ENCODE measurements at places on chromosomes 4 and X.

DNA sequence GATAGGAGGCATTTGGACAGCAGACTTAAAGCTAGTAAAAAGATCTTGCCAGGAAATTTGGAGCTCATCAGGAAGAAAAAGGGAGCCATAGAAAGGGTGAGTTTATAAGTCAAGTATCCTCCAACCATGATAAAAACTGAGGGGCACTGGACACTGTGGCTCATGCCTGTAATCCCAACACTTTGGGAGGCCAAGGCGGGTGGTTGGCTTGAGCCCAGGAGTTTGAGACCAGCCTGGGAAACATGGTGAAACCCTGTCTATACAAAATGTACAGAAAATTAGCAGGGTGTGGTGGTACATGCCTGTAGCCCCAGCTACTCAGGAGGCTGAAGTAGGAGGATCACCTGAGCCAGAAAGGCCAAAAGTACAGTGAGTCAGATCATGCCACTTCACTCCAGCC is 48.7 kb downstream of the ANTXR2 start:
- no peak for DNase-seq

DNA sequence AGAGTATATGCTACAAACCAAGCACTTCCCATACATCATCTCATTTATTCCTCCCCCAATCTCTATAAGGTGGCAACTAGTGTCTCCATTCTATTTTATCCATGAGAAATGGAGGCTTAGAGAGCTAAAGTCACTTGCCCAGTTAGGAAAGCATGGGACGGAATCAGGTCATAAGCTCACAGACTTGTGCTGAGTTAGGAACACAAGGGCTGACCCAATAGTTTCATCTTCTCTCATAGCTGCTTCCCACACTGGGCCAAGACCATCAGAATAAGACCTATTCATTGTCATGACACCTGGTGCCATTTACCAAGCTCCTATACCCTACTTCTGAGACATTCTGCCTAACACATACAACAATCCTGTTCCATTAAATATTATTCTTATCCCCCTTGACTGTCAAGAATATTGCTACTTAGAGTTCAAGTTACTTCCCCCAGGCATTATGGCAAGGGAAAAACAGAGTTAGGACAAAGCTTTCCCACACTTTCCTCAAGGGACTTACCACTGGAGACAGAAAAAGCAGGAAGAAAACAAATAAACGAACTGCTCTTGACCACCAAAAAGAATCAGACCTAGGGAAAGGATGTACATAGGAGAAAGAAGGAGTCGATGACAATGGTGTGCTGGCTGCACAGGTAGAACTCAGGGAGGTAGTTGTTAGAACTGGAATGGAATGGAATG is 167.8 kb downstream of the LDB2 start:
- DNase-seq, result no peak

- no peak for DNase-seq
These were observed 1444.0 kb upstream of the PCDH7 start for GRCh38 chr4:29276150-29276549.

GRCh38 chr4:52103319-52103718 is 52.2 kb downstream of the SPATA18 start:
- DNase-seq, result no peak

GRCh38 chr4:53714236-53715140 is 123.2 kb upstream of the LNX1 start:
- DNase-seq, result no peak

DNA sequence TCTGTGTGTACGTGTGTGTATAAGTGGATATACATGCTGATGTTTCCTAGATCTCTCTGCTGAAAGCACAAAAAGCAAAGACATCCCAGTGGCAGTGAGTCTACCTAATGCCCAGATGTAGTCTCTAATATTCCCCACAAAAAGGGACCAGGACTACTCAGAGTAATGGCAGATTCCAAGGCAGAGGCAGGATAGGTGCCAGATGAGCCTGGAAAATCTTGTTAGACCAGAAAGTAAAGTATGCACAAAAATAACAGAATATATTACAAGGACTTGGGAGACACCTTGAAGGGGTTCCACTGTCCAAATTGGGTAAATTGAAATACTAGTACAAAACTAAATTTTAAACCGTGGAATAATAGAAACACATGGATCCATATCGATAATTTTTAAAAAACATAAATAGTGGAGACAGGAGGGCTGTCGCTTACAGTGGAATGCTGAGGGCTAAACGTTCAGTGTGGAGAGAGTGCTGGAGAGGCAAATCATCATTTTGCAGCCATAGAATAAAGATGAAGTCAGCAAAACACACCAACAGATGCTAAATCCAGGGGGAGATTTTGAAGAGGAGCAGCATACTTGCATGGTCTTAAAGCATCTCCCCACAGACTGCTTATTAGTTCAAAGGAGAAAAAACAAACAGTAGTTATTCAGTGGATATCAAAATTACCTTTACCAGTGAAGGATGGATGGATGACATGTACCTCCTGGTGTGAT is 123.4 kb upstream of the TSPAN5 start:
- DNase-seq, result no peak

- peak; percentile 22 for DNase-seq
These were observed 38.5 kb downstream of the LAMTOR3 start for GRCh38 chr4:99855678-99856077.

GRCh38 chr4:21697583-21697982 is 251.0 kb downstream of the KCNIP4 start:
- DNase-seq, result no peak

- DNase-seq, result no peak
These were observed 289.7 kb downstream of the TRIML1 start for GRCh38 chr4:188428935-188429334.

GRCh38 chr4:5773271-5773555 is 62.2 kb downstream of the EVC start:
- no peak for DNase-seq
